Urinary bladder (tissue), 4 donors: ENCODE measurements at places on chromosomes 4 and X. TPM values are rescaled to one million over a fixed set of nuclear protein-coding genes. Genes with fewer than 3 reads are reported as not detected.

Gene CENPE
- polyA plus RNA-seq, result 0.66 TPM

Gene MAGEC1
- not detected for polyA plus RNA-seq

Gene NPNT
- 13.0 TPM for polyA plus RNA-seq

Gene CTAG1A
- not detected for polyA plus RNA-seq

Gene MAGEA4
- not detected for polyA plus RNA-seq

GRCh38 chrX:46317163-46317562 is 228.1 kb downstream of the ZNF674 start:
- DNase-seq, result no peak

GRCh38 chr4:85318415-85318814 is 156.5 kb upstream of the ARHGAP24 start:
- DNase-seq, result no peak

DNA sequence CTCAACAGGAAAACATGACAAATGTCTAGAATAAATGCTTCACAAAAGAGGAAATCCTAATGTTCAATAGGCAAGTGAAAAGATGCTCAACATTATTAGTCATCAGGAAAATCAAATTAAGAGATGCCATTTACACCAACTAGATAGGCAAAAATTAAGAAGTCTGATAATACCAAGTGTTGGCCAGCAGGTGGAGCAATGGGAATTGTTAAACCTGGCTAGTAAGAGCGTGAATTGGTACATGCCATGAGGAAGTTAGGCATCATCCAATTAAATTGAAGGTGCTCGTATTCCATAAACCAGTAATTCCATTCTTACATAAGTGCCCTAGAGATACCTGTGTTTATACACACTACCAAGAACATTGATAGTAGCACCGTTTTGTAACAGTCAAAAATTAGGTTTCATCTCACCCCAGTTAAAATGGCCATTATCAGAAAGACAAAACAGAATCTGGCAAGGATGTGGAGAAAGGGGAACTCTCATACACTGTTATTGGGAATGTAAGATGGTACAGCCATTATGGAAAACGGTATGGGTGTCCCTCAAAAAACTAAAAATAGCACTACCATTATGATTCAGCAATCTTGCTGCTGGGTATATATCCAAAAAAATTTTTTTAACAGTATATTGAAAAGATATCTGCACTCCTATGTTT is 14.0 kb upstream of the ZCCHC18 start:
- DNase-seq, result no peak

DNA sequence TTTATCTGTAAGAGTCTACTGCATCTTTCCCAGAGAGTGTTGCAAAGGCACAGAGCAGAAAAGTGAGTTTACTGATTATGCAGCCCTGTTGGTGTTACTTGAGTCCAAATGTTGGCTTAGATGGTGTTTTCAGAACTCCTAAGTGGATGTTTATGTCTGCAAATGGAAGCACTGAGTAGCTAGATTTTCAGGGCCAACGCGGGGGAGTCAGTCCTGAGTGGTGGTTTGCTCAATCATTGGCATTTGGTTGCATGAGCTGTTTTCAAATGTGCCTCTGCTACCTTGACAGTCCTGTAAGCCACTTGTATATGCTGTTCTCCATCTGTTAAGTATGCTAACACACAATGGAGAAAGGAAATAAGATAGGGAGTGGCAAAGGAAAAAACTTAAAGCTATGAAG is 45.4 kb downstream of the MAMLD1 start:
- no peak for DNase-seq

- no peak for DNase-seq
Observed at GRCh38 chr4:159051245-159052071, 51.4 kb upstream of the RAPGEF2 start.

DNA sequence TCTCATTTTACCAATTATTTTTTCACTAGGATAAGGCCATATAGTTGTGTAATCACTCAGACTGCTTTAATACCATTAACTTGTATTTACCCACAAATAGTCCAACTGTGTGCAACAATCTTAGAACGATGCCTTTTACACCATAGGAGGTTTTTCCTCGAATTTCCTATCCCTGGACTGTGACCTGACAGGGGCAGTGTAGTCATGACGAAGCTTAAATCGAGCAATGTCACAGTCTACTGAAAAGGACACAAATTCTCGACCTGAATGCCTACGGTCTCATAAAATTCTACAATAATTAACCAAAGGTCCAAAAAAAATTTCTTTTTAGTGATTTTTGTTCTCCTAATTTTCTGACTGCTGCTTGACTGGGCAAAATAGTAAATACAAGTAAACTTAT is 208.9 kb downstream of the ADAMTS3 start:
- no peak for DNase-seq

GRCh38 chrX:98448524-98448923 is 1564.8 kb downstream of the RPA4 start:
- DNase-seq, result no peak

DNA sequence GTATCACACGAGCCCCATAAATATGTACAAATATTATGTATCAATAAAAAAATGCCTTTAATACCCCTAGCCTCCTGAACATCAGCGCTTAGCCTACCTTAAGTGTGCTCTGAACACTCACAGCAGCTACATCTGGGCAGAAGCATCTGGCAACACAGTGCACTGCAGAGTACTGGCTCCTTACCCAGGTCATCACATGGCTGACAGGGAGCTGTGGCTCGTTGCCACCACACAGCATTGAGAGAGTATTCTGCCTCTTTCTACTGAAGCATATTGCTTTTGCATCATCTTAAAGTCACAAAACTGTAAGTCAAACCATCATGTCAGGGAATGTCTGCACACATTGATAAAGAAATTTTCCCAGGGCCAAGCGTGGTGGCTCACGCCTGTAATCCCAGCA is 55.2 kb downstream of the TRIML1 start:
- no peak for DNase-seq

GRCh38 chr4:130705023-130705422 is 1609.1 kb downstream of the C4orf33 start:
- no peak for DNase-seq

GRCh38 chrX:12984603-12985319 is 9.9 kb downstream of the TMSB4X start:
- DNase-seq, result no peak

DNA sequence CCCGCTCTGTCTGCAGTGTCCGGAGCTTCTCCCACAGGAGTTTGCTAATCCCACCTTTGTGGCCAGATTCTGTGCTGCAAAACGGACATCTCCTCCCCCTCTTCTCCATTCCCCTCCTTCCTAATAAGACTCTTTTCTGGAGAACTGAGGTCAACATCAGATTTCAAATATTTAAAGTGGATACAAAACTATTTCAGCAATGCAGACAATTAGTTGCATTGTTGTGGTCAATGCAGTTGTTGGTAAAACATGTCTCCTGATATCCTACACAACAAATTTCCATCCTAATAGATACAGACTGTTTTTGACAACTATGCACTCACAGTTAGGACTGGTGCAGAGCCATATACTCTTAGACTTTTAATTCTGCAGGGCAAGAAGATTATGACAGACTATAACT is 5.1 kb upstream of the MCUB start:
- DNase-seq, result no peak

DNA sequence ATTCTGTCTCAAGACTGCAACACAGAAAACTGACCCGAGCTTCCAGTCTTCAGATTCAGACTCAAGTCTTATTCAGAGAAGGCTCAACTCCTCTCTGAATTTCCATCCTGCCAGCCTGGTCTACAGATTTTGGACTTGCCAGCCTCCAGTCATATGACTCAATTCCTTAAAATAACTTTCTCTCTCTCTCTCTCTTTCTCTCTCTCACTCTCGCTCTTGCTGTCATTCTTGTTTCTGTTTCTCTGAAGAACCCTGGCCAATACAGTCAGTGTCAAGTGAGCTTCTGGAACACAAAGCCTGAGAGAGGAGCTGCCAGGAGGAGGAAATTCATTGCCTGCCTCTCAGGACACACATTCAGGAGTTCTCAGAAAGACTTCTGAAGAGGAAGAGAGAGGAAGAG is 154.9 kb downstream of the PARM1 start:
- no peak for DNase-seq

GRCh38 chr4:153758136-153758535 is 1.7 kb downstream of the RNF175 start:
- DNase-seq, result no peak

DNA sequence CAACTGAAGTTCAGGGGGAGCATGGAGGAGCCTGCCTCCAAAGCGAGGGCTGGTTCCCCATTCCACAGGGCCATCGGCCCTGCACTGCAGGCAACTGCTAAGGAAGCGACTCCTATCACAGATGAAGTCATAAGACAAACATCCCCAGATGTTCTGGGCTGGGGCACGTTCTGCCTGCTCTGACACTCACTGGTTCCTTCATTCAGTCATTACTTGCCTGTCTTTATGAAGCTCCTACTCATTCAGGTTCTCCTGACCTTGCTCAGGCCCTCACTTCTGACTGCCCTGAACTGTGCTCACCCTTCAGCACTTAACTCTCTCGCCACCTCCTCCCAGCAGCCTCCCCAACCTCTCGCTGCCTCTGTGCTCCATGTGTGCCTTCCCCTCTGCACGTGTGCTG is 2.5 kb upstream of the SLC2A9 start:
- no peak for DNase-seq

GRCh38 chr4:3689576-3690550 is 76.3 kb upstream of the ADRA2C start:
- DNase-seq, result no peak

GRCh38 chr4:139458543-139458942 is 4.6 kb downstream of the RAB33B start:
- no peak for DNase-seq

DNA sequence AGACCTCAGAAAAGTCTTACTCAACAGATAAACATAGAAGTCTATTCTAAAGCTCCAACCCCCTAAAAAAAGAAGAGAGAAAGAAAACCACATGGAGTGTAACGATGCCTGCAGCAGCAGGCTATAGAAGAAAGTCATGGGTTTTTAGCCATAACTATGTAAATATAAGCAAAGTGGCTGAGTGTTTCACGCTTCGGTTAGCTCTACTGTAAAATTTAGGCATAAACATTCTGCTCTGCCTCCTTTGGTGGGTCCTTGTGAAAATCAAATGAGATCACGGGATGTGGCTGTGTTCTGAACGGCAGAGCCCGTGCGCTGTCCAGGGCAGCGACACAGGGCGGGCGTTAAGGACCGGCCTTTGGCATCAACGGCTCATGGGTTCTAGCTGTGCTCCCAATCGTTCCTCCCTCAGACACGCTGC is 78.4 kb downstream of the IRF2 start:
- DNase-seq, result no peak

DNA sequence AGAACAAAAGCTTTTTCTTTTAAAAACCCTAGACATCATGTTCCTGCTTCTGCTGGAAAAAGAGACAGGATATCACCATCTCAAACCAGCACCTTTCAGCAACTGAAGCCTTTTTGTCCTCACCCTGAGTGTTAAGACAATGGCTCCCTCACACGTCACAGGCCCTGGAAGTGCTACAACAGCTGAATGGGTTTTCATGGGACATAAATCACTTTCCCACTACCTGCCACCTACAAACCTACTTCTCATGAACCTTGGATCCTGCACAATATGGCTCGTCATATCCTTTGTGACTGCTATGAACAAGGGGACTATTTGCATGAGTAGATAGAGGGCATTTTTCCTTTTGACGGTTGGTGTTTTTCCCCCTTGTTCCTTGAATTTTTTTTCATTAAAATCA is 93.6 kb downstream of the TSPAN5 start:
- DNase-seq, result no peak

- no peak for DNase-seq
Observed at GRCh38 chrX:103756736-103757135, 19.9 kb upstream of the PLP1 start.

DNA sequence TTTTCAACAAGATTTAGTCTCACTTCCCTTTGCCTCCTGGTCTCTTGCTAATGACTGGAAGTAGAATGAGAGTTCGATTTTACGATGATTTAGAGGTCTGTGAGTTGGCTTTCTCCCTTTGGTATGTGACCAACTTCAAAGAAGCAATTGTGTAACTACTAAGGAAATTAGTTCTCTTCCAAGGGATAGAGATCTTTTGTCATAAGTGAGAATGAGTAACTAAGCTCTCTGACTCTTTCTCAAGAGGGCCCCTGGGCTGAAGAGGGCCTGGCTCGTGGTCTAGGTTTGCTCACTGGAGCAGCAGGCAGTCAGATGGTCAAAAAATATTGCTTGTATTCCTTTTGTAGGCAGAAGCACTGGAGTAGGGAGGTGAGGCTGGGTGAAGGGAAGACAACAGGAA is 176.3 kb downstream of the ENOX2 start:
- no peak for DNase-seq

DNA sequence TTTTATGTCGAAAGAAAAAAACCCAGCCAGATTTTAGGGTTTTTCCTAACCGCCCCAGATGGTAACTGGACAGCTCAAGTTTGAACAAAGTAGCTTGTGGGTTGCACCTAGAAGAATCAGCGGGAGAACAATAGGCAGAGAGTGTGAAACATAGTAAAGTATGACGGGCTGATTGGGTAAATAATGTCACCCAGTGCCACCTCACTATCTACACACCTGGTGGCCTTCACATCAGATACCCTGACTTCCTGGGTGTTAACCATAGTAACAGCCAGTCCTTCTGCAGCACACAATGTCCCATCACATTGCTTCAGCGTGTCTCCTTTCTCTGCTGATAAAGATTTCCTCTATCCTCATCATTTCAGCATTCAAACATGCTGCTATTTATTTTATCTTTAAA is 159.1 kb upstream of the HS3ST1 start:
- DNase-seq, result no peak

- DNase-seq, result no peak
Observed at GRCh38 chrX:153637121-153638040, 9.6 kb upstream of the DUSP9 start.

GRCh38 chrX:122445466-122445865 is 738.6 kb upstream of the GRIA3 start:
- DNase-seq, result no peak

DNA sequence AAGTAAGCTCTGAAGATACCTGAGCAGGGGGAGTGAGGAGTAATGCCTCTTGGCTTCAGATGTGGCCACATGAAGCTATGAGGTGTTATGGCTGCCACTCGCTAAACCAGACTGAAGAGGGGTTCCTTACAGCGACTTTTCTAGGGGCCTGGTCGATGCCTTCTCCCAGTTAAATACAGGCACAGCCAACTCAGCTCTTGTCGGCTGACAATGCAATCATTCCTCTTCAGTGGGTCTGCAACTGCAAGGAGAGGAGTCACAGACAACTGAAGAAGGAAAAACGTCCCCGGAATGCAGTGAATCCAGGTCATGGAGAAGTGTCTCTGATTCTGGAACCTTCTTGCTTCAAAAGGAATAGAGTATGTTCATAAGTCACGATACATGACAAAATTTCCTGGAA is 106.4 kb downstream of the RNF150 start:
- DNase-seq, result no peak
